Stimulated activated CD4-positive, alpha-beta T cell treated with anti-CD3 and anti-CD28 coated beads, Interleukin-1b, Interleukin-23, amount 100 ng/mL, for 48 hours (primary cell): ENCODE measurements at places on chromosomes 1 and 21.
A peak's percentile ranks its signal among the peaks of the same experiment; 100 is the strongest.

- no peak for DNase-seq
These were observed 182.8 kb upstream of the TMEM51 start for GRCh38 chr1:14970799-14971141.

DNA sequence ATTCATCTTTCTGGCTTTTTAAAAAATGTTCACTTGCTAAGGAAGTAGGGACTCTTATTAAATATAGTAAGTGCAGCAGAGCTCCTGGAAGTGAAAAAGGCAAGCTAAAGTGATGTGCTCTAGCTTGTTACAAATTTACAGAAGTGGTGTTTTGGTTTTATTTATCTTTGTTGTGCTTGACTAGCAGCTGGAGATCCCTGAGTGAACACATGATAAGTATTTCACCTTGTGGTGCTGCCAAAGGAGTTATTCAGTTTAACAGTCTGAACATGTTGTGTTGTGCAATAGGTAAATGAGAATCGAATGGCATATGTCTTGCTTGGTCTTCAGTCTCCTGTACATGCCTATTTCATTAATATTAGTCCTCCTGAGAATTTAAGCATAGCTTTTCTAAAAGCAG, 315.7 kb downstream of the TPR start:
- DNase-seq, result no peak

DNA sequence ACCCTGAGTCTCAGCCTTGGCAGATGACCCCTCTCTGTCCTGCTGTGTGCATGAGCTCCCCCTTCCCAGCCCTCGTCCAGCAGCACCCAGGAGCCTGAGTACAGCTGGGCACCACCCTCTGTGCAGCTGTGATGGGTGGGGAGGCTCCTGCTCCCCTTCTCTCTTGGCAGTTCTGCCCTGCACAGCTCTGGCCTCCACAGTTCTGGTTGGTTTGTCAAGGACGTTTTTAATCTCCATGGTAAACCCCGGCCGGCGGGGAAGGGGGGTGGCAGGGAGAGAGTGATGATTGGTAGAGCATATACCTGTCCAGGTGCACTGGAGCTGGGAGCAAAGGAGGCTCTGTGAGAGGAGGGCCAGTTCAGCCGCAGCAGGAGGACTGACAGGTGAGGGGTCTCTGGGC, at the start of gene CLCNKA:
TSS of gene CLCNKA (plus strand) at position 356 of the 400 bp plus-strand sequence. CDS start 584 bp downstream, outside the sequence.
- no peak for DNase-seq

DNA sequence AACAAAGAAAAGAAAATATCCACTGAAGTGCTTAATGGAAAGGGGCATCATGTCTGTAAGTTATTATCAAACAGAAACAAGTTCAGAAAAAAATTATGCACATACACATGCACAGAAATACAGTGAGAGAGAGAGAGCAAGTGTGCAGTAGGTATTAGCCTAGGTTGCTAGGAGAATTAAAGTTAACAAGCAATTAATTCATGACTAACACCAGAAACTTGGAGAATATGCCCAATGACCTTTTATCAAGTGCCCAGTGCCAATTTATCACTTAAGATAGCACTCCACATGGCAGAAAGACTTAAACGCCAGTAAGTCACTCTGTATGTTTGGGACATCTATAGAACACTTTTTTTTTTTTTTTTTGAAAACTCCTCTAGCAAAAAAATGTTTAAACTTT, 56.2 kb upstream of the SLC16A1 start:
- no peak for DNase-seq

GRCh38 chr1:40595623-40596022, 64.2 kb downstream of the ZNF684 start:
- DNase-seq, result no peak

DNA sequence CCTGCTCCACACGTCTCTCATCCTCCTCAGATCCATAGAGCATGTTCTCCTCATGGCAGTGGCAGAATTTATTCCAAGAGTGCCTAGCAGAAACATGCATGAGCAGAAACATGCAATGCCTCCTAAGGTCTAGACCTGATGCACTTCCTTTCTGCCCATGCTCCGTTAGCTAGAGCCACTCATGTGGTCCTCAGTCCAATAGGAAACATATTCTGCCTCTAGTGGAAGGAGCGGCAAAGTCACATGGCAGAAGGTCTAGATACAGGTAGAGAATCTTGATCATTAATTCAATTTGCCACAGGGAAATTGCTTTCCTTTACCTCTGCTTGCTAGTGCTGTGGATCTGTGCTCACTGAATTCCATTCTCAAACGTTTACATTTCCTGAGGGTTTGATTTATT, 130.4 kb downstream of the KIF26B start:
- no peak for DNase-seq

- no peak for DNase-seq
These were observed 12.4 kb downstream of the EPB41 start for GRCh38 chr1:28926629-28927265.

DNA sequence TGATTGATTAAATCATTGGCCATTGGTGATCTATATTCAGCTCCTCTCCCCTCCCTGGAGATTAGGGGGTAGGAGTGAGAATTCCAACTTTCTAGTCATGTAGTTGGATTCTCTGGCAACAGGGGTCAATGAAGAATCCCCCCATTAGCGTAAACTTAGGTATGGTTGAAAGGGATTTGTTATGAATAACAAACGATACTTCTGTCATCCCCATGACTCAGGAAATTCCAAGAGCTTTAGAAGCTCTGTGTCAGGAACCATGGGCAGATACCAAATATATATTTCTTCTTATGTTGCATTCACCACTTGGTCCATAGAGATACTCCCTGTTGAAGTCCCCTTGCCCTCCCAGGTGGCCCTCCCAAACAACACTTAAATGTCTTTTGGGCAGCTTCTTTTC, 124.5 kb downstream of the DNM3 start:
- DNase-seq, result no peak

DNA sequence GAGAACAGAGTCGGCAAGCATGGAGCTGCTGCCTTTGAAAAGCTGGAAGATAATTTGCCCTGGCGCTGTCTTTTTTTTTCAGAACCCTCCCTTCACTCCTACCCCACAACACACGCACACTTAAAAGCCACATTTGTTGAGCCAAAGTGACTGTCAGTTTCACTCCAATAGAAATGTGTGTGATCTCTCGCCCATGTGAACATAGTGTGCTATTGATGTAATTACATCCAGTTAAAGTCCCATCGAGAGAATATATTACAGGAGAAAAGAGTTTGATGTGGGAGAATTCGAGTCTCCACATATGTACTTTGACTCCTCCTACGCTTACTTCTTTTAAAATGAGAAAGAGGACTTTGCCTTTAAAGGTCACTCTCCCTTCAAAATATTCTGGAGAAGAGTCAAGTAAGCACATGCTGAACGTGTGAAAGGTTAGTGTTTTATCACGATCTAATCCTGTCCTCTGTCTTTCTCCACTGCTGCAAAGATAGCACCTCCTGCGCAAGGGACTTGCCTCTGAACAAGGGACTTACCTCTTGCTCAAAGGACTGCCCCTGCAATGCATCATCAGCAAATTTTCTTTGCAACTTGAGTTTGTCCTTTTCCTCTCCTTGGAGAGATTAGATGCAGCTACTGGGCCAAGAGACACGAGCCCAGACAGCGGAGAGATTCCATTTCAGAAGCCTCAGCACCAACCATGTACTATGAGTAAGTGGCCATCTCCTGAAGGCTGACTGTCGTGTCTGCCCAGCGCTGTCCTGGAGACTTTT, 613.9 kb downstream of the PTPRU start:
- DNase-seq, result no peak

DNA sequence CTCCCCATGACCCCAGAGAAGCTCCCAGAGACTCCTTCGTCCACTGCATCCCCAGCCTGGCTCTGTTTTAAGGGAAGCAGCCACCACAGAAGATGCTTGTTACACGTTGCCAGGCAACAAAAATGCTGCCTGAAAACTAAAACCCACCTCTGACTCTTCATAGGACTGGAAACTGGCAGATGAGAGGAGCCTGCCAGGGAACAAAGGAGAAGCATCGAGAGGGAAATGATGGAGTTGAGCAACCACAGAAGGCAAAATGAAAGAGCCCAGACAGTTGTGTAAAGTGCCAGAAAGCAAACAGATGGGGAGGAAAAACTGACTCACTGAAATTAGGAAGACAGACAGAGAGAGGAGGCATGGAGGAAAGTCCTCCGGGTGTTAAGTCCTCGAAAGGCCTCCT, 118.4 kb downstream of the KCNN3 start:
- DNase-seq, result peak; percentile 28

DNA sequence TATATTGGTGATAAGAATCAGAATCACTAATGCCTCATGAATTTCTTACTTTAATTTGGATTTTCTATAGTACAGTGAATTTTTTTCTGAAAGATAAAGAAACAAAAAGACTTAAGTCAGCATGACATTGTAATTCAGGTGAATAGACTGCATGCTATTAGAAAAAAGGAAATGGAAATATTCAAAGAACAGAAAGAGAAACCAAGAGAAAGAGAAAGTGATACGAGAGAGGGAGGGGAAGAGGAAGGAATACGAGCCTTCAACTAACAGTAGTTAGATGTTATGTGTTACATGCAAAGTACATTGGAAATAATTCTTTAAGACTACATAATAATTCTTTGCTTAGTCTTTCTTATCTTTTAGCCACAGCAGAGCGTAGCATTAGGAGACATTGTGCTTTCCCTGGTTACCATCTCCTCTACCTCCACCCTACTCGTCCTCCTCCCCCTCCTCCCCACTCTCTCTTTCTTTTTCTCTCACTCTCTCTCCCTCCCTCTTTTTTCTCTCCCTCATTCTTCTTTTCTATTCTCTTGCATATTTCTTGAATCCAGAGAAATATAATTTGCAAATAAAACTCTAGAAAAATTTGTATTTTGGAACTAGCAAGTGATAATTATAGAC, 46.4 kb upstream of the ADGRL4 start:
- DNase-seq, result no peak

- no peak for DNase-seq
These were observed 1.0 kb upstream of the FOXO6 start for GRCh38 chr1:41360074-41360785.

- DNase-seq, result no peak
These were observed 124.2 kb upstream of the LMO4 start for GRCh38 chr1:87204441-87204840.

DNA sequence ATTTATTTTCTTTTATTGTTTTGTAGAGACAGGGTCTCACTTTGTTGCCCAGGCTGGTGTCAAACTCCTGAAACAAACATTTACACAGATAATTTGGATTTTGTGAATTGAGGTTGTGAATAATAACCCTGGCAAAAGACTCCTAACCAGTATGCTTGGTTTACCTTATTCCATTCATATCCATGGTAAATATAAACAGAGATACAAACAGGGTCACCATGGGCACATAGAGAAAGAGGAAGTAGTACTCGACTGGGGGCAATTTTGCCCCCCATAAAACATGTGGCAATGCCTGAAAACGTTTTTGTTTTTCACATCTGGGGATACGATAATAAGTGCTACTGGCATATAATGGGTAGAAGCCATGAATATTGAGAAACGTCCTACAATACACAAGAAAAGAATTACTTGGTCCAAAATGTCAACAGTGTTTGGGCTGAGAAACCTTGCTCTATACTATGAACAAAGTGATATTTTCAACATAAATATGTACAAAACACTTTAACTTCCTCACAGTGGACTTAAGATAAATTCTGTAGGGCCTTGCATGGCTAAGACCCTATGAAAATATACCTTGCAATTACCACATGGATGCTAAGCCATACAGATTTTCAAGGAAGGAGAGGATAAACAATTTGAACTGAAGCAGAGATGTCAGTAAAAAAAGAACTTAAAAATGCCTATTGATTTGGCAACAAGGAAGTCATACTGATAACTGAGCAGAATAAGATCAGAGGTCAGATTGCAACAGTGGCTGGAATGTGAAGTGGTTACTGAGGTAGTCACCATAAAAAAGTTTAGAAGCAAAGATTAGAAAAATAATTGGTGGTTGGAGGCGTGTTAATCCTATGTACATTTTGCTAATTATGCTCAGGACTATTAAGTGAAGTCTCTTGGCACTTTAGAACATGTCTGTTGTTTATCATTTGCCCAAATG, 27.4 kb upstream of the ASPM start:
- no peak for DNase-seq

DNA sequence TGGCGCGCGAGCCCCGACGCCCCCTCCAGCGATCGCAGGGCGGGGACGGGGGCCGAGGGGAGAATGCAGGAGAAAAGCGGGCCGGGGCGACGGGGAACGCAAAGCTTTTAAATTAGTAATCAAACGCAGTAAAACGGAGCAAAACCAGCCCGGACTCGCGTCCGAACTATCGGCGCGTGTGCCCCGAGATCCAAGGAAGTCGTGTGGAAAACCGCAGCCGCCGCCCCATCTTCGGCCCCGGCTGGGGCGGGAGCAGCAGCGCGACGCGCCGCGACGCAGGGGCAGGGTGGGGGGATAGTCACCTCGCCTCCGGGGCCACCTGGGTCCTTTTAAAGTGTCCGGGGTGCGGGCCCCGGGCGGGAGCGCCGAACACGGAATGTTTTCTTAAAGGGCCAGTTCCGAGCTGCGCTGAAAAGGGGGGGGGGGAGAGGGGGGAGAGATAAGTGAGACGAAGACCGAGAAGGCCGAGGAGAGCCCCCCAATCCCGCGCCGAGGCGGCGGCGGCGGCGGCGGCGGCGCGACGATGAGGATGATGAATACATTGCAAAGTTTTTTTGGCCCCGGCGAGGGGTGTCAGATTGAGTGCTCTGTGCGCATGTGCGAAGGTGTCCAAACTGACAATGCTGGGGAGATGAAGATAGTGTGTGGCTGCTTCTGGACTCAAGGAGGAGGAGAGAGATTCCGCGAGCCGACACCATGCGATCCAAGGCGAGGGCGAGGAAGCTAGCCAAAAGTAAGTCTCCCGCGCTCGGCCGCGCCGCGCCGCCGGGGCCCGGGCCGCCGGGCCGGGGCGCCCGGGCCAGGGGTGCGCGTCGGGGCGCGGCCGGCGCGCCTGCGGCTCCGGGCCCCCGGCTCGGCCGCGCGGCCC, at the start of gene PRDM16:
TSS of gene PRDM16 (plus strand) at position 640 of the 868 bp plus-strand sequence. CDS start at position 697, 57 bp downstream.
- DNase-seq, result peak; percentile 19

GRCh38 chr1:55155522-55155921, 59.6 kb downstream of the USP24 start:
- DNase-seq, result no peak
